ENCODE measurements at places on chromosomes 11 and 22. TPM values are rescaled to one million over a fixed set of nuclear protein-coding genes. Genes with fewer than 3 reads are reported as not detected.

GRCh38 chr11:77207618-77208313 is 79.7 kb downstream of the MYO7A start:
- DNase-seq = peak; percentile 81

DNA sequence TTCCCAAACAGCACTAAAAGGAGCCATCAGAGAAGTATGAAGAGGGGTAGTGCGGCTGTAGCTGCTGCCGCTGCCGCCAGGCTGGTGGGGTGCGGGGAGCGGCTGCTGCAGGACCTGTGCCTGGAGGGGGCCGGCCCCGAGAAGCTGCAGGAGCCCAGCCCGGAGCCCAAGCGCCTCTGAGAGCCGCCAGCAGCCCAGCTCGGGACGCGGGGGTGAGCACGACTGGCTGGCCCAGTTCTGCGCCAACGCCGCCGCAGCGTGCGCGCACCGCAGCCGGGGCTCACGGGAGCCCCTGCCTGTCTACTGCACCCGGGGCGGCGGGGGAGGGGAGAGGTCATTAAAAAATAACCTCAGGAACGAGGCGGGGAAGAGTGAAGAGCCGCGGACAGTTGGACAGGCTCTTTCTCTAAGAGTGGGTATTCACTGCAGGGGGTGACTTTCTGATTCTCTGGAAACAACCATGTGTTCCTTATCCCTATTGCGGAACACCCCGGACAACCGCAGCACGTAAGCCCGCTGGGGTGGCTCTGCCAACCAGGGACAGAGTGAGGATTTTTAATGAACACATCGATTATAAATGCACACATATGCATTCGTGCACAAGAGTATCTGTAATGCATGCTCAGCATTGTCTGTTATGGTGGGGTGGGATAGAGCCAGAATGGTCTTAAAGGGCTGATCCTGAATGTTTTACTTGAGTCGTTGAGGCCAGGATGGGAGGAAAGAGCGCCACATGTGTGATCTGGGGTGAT is 453 bp downstream of the GAS2 start:
- DNase-seq = peak; percentile 72

The RFPL3 gene
- not detected for total RNA-seq

- DNase-seq = no peak
Observed at GRCh38 chr22:17431179-17431578, 61.9 kb downstream of the CECR2 start.

DNA sequence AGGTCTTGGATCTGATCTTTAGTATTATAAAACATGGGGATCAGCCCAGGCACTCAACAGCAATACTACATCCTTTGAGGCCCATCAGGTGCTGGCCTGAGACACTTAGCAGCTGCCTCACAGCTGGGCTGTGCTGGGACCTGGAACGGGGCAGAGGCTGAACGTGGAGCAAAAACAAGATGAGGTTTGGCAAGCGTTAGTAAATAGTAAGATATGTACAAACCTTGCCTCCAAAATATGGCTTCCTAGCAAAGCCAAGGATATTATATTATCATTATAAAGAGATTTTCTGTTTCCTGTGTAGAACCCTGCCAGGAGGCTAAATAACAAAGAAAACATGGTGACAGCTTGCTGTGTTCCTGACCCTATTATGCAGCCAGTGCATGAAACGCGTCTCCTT is 60.0 kb upstream of the SPON1 start:
- DNase-seq = no peak

DNA sequence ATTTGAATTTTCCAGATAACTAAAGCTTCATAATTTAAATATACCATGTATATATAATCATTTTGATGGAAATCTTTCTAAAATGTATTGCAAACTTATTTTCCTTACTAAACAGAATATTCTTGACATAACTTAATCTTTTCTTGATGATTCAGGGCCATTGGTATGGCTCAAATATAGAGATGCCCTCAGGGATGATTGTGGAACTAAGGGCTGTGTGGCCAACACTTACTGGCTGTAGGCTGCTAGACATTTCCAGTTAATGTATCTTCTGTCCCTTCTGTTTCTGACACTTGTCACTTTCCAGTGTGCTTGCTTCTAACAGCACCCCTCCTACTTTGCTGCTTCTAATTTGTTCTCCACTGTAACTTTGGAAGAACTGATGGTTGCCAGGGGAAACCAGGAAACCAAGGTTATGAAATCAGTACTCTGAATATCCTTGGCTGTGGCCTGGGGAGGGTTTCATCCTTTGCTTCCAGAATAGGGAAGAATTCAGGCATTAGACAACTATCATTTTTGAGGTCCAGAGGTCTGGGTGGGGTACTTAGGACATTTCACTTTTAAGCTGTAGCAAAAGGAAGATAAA is 697.2 kb downstream of the ETS1 start:
- no peak for DNase-seq

- no peak for DNase-seq
Observed at GRCh38 chr11:3959015-3959902, 103.8 kb downstream of the STIM1 start.

DNA sequence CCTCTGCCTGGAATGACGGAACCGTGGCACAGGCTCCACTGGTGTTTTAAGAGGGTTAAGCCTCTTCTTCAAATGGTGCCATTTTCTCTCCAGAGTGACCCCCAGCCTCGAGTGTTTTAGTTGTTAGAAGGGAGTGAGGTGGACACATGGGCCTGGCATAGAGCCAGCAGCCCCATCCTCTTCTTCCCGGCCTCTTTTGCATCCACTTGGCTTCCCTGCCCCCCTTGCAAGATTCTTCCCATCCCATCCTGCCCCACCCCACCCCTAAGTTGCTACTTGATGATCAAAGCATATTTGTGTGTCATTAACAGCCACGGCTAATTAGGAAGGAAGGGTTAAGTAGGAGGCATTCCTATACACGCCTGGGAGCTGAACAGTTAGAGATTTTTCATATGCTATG is 72.3 kb upstream of the CRYBB3 start:
- DNase-seq = no peak

The ANGPTL5 gene
- total RNA-seq = 6.8 TPM
